RWPE2 (cell line): ENCODE measurements at places on chromosomes 12 and 14.

DNA sequence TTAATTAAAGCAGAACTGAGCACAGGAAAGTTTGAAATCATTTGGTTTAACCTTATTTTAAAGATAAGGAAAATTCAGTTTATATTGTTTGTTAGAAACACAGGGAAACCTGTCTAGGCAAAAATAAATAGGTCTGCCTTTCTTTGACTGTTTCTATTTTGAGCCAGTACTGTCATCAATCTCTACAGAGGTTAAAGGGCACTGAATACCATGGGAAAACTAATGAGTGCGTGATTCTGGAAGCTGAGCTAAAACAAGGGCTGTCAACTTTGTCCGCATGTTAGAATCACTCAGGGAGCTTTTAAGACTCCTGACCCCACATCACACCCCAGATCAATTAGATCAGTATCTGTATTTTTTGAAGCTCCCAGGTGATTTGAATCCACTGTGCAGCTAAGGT, 38.8 kb downstream of the NOPCHAP1 start:
- no peak for DNase-seq

GRCh38 chr14:64170181-64170580, 124.0 kb downstream of the ESR2 start:
- no peak for DNase-seq

- no peak for DNase-seq
These were observed 579.1 kb downstream of the PRKD1 start for GRCh38 chr14:29348504-29348903.

DNA sequence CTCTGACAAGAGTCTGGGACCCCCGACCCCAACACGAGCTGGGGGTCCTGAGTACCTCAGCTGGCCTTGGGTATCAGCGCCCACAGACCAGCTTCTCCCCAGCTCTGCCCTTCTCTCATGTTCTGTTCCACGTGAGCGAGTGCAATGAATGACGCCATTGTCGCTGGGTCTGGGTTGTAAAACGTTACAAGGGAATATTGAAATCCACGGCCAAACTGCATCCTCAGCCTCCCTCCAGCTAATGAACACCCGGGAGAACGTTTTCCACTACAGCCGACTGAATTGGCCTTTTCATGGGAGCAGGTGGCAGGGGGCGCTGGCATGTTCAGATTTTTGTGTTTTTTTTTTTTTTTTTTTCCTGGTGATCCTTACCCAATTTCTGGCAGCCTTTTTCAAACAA, 34.7 kb downstream of the TBX5 start:
- no peak for DNase-seq

DNA sequence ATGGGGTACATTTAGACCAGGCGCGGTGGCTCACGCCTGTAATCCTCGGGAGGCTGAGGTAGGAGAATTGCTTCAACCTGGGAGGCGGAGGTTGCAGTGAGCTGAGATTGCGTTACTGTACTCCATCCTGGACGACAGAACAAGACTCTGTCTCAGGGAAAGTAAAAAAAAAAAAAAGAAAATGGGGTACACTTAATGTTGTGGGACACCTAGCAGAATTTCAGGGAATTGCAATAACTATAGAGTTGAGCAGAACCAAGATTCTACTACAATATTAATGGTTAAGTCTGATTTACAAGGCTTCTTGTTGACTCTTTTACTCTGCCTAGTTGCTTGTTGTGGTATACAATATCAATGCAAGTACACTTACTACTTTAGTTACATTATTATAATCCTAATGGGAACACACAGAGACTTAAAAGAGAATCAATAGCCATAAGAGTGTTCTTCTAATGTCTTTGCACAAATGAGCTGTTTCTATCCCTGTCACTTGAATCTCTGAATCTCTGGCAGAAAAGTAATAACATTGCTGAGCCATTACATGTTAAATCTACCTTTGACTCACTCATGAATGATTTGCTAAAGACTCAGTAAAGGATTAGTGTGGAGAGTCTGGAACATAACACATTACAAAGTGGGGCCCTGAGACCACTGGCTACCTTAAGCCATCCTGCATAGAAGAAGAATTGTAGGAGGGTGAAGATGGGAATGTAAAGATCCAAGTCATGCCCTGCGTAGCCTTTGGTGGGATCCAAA, 22.7 kb downstream of the BEST3 start:
- no peak for DNase-seq

DNA sequence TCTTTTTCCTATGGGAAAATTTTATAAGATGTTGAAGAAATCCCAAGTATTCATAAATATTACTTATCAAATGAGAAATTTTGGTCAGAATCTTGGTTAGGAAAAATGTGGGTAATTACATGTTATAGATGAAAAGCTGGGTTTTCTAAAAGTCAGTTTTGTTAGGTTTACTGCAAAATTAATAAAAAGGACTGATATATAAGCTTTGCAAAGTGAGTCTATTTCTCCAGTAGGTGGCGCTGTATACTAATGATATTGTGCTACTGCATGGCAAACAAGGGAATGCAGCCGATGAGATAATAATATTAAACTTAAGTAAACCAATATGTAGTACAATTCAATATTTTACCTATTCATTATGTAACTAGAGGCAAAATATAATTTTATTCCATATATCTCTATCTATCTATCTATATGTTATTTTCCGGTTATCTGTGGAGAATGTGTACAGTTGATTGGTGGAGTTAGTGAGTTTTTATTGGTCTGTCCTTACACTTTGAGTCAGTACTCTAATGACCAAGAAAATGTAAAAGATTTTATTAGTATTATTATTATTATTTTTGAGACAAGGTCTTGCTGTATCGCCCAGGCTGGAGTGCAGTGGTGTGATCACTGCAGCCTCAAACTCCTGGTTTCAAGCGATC, 32.9 kb downstream of the MIPOL1 start:
- no peak for DNase-seq

DNA sequence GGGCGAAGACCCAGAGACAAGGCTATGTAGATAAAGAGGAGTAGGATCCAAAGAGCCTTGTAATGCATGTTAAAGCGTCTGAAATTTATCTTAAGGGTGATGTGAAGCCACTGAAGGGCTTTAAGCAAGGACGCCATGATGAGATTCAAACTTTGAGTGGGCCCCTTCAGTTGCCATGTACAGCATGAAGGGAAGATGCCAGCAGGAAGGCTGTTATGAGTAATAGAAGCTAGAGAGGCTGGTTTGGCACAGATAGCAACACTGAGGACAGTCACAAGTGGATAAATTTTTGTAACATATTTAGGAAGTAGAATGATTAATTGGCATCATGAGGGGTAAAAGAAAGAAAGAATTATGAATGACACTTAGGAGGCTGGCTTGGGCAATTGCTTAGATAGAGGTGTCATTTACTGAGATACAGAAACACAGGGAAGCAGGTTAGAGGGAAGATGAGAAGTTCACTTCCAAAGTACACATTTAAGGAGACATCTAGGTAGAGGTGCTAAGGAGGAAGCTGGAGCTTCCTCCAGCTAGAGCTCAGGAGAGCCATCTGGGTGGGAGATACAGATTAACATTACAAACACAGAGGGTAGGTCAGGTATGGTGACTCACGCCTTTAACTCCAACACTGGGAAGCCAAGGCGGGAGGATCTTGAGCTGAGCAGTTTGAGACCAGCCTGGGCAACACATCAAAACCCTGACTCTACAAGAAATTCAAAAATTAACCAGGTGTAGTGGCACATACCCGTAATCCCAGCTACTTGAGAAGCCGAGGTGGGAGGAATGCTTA, 13.7 kb downstream of the ATG2B start:
- no peak for DNase-seq

- DNase-seq: no peak
These were observed 37.9 kb upstream of the NCOR2 start for GRCh38 chr12:124605150-124605882.

DNA sequence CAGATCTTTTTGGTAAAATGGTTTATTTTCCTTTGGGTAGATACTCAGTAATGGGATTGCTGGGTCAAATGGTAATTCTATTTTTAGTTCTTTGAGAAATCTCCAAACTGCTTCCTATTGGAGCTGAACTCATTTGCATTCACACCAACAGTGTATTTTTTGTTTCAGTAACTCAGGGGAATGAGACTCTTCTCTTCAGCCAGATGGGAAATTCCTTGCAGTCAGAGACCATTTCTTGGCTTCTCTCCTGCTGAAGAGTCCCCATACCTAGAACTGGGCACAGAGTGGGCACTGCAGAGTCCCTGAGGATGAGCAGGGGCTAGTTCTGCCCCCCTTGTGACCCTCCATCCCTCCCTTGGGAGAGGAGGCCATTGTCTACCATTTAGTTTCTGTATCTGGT, 10.8 kb downstream of the SDSL start:
- no peak for DNase-seq

DNA sequence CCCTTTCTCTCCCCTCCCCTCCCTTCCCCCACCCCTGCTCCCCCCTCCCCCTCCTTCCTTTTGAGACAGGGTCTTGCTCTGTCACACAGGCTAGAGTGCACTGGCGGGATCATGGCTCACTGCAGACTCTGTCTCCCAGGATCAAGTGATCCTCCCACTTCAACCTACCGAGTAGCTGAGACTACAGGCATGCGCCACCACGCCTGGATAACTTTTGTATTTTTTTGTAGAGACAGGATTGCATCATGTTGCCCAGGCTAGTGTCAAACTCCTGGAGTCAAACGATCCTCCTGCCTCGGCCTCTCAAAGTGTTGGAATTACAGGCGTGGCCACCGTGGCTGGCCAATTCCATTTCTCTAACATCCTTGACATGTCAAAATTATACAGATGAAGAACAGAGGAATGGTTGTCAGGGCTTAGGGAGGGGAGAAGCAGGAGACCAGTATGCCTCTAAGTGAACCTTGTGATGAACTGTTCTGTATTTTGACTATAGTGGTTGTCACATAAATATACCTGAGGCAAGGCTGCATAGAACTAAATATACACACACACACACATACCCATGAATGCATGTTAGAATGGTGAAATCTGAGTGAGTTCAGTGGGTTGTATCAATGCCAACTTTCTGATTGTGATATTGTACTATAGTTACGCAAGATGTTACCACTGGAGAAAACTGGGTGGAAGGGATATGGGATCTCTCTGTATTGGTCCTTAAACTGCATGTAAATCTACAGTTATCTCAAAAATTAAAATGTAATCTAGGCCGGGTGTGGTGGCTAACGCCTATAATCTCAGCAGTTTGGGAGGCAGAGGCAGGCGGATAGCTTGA, 3.6 kb upstream of the CFAP73 start:
- no peak for DNase-seq

DNA sequence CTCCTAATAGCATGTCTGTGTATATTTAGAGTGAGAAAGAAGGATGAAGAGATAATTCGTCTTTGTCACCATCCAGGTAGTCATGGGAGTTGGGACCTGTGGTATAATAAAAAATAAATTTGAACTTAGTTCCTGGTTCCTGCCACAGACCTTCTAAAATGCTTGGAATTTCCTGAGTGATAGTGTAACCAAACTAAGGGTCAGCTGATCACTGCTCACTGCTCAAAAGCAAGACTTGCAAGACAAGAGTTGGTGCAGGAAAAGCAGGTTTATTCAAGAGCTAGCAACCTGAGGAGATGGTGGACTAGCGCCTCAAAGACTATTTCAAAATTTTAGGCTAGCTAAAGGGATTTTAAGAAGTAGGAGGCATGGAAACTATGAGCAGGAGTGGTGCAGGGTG, 19.1 kb downstream of the ANG start:
- no peak for DNase-seq

DNA sequence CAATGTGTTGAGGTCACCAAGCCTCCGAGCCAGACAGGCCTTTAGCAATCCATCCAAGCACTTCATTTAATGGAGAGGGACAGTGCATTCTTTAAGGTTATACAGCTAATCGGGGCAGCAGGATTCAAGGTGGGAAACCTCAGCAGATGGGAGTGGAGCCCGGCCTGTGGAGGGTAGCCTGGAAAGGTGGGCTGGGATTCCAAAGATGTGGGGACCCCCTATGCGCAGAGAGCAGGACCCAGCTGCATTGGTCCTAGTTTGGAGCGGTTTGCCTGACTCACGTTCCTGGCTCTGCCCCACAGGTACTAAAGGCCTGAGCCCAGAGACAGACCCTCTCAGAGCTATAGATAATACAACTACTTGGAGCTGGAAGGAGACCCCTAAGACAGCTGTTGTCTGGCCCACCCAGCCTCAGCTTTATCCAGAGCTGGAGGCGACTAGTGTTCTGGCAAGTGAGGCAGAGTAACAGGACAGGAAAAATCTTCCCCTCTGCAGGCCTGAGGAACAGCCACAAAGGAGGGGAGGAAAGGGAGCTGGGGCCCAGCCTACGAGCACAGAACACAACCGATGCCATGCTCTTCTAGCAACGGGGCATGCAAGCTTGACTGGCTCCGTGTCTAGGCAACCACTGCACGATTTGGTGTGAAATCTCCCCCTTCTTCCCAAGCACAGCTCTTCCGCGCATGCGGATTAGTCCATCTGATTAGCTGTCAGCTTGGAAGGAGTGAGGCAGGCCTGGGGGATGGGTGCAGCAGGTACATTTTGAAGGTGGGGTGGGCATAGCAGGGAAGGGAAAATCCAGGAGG, 1.1 kb upstream of the MYH7 start:
- no peak for DNase-seq

- no peak for DNase-seq
These were observed 536.4 kb upstream of the SEL1L start for GRCh38 chr14:82070040-82070439.

DNA sequence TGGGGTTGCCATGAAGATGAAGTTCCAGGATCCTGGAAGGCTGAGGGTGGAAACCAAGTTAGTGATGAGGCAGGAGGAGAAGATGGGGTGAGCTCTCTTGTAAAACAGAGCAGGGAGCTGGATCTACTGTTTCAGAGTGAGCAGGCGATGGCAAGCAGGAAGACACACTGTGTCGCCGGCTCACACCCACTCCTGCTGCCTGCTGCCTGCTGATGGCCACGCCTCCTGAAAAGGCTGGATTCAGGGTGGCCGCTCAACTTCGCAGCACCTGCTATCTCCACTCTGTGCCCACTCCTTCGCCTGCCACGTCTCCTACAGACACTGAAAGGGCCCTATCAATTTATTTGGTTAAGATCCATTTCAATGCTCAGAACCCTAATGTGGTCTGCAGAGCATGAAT, 96.1 kb downstream of the RBM19 start:
- DNase-seq: no peak

- no peak for DNase-seq
These were observed 255.9 kb upstream of the ARID2 start for GRCh38 chr12:45473636-45474035.

DNA sequence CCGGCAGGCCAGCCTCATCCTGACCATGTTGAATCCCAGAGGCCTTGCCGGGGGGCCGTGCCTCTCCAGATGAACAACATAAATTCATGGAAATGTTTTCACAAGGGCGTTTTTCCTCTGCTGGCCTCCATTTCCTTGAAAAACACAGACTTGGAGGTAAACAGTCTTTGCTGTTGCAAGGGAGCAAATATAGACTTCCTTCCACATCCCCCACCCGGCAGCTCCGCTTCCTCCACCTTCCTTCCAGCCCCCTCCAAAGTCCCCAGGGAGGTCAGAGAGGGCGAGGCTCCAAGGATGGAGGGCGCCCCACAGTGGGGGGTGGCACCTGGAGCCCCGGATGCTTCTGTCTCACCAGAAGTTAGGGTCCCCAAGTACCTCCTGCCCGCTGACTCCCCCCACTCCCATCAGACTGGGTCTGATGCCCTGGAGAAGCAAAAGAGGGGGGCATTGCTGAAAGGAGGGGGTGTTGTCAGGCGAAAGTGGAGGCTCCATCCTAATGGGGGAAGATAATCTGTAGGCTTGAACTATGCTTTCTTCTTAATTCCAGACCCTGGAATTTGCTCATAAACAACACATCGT, 31.1 kb downstream of the CALM1 start:
- no peak for DNase-seq

- no peak for DNase-seq
These were observed 245.9 kb downstream of the FOXN3 start for GRCh38 chr14:89171168-89171567.

GRCh38 chr12:93149229-93149628, 220.1 kb upstream of the EEA1 start:
- no peak for DNase-seq
